ENCODE measurements at places on chromosomes 4 and X.

DNA sequence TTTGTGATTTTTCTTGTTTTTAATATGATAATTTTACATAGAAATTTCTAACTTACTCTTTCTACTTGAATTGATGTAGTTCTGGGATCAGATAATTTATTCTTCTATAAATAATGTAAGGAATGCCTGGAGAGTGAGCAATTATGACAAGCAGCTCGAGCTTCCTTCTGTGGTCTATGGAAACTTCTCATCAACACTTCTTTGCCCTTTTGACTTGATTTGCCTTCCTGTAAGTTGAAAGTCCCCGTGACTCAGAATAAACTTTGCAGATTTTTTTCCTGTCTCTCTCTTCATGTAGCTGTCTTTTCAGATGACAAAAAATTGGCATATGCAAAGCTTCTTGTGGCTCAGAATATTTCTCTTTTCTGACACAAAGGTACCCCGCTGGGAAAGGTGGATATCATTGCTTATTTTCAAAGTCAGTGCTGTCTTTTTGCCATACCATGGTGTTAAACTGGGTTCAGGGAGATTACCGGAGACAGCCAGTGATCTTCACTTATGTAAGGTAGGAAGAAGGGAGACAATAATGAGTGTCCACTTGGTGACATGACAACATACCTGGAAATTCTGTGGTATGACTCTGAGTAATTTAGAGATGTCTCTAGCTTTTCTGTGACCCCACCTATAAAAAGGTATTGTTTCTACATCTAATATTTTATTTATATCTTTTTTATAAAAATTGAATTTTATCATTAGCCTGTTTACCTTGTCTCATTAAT, 278.6 kb upstream of the GNPDA2 start:
- DNase-seq = no peak

- DNase-seq = no peak
These were observed 7.3 kb downstream of the TSR2 start for GRCh38 chrX:54447461-54447860.

DNA sequence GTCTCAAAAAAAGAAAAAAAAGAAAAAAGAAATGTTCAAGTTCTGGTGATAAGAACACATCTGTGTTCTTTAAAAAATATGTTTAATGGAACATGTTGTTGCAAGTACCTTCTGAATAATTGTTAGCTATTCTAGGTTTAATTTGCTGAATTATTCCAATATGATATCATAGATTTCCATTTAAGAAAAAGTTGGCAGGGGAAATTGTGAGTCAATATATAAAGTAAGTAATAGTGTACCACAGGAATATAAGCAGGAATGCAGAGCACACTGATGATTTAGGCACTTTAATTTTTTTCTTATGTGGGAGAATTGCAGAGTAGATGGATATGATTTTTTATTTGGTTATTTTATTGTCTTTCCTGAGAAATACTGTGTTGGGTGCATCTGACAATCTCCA, 190.7 kb downstream of the RPA4 start:
- DNase-seq = no peak

- DNase-seq = no peak
These were observed 33.2 kb downstream of the UNC5C start for GRCh38 chr4:95515589-95515988.

- no peak for DNase-seq
These were observed 144.0 kb upstream of the ADAMTS3 start for GRCh38 chr4:72712997-72713396.

- no peak for DNase-seq
These were observed 26.9 kb downstream of the HTRA3 start for GRCh38 chr4:8296491-8296890.

GRCh38 chrX:629230-630006, 1.2 kb upstream of the SHOX start:
- DNase-seq = no peak

GRCh38 chr4:26420913-26421312, 69.4 kb downstream of the CCKAR start:
- DNase-seq = no peak

- DNase-seq = no peak
These were observed 17.1 kb upstream of the GPRIN3 start for GRCh38 chr4:89324671-89325070.

DNA sequence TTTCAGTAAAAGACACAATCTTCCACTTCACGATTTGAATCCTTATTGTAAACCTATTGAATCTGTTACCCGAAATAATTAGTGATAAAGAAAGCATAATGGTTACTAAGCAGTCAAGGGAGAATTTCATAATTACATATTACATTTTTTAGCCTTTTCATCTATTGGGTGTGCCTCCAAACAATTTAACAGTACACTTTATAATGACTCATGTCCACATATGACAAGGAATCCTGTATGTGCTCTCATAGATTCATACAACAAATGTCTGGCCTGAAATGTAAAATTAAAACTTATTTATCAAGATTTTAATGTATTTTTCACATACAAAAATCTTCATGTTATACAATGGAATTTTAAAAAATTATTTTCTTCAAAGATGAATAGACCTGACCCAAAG, 39.4 kb downstream of the PPP3CA start:
- no peak for DNase-seq

- DNase-seq = no peak
These were observed 9.4 kb upstream of the RHOH start for GRCh38 chr4:40187386-40187906.

GRCh38 chrX:74117962-74118902, 185.7 kb upstream of the ZCCHC13 start:
- DNase-seq = no peak

DNA sequence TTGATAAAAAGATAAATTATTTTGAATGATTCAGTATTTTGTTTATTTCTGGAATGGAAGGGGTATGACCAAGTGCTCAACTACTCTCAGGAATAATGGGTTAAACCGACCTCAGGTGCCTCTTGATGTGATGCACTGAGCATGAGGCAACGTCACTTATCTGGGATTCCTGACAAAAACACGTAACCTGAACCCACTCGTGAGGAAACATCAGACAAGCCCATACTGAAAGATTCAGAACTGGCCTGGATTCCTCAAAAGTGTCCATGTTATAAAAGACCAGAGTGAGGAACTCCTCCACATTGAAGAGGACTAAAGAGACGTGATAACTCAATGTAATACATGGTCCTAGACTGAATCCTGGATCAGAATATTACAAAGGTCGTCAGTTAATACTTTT, 144.0 kb downstream of the FNIP2 start:
- DNase-seq = no peak

DNA sequence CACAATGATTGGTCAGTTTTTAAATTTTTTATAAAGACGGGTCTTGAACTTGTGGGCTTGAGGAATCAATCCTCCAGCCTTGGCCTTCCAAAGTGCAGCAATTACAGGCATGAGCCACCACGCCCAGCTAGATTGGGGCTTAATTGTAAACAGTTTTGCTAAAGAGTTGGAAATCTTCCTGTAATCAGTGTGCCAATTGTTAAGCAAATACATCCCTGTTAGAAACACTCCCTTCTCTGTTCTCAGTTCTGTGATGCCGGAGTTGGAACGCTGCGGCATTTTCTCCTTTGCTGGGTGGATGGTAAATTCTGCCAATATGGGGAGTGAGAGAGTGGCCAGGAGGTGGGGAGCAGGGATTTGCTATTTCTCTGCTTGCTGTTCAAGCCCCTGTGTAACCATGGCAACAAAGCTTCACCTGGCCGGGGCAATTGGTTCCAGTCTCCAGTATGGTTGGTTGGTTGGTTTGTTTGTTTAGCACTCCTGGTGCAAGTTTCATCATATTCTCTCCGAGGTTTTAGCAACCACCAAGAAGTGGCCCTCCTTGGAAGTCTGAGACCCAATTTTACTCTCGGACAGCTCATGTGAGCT, 3.0 kb upstream of the SPATA4 start:
- DNase-seq = no peak

- no peak for DNase-seq
These were observed 51.0 kb upstream of the WDR17 start for GRCh38 chr4:176014583-176015108.

- no peak for DNase-seq
These were observed 21.1 kb upstream of the SPCS3 start for GRCh38 chr4:176298664-176299063.

GRCh38 chr4:186724058-186724863, 605 bp upstream of the FAT1 start:
- DNase-seq = no peak
